ENCODE measurements at places on chromosomes 5 and 9.

DNA sequence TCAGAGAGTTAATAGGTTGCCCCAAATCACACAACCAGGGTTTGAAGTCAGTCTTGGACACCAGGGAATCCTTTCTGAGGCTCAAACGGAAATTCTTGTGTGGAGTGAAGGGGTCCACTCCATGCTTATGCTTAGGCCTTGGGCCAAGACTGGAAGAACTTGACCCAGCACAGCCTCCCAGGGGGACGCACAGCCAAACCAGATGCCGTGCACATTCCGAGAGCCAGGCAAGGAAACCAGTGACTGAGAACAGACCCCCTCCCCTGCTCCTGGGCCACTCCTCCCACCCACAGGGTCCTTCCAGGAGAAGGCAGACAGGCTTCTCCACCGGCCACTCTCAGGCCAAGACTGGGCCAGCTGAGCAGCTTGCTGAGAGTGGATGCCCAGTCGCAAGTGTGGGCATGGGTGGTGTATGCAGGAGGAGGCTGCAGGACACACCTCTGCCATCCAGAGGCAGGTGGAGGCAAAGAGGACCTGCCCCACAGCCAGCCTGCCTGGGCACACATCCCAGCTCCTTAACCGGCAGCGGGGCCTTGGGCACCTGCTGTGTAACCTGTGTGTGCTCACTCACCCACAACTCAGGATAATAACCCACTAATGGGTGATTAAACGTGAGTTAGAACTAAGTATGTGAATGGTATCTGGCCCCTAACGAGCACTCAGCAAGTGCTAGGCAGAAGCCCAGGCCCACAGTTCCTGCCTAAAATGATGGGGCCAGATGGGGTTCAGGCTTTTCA is 38.0 kb downstream of the NIPAL4 start:
- DNase-seq = no peak

GRCh38 chr5:150618163-150618562 is 22.3 kb upstream of the SYNPO start:
- no peak for DNase-seq

GRCh38 chr5:179858241-179858585 is 404 bp downstream of the MRNIP start:
- peak; percentile 65 for DNase-seq

DNA sequence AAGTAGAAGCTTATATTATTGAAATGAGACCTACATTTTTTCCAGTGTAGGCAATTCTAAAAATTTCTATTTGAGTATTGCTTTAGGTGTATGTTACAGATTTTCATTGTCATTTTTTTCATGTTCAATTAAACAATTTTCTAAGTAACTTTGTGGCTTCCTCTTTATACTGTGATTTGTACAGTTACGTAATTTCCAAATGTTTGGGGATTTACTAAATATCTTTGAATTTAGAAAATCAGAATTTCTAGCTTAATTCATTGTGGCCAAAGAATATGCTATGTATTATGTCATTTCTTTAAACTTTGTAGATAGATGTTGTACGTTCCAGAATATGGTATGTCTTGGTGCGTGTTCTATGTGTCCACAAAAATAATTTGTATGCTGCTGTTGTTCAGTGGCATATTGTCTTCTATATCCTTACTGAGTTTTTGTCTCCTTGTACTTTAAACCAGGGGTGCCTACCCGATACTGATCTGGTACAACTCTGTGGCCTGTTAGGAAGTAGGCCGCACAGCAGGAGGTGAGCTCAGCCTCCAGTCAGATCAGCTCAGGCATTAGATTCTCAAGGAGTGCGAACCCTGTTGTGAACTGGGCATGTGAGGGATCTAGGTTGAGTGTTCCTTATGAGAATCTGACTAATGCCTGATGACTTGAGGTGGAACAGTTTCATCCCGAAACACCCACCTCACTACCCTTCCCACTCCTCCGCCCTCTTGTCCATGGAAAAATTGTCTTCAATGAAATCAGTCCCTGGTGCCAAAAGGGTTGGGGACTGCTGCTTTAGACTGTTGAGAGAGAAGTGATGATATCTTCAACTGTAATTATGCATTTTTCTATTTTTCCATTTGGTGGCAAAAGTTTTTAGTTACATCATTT is 63.5 kb downstream of the UBE2R2 start:
- DNase-seq = no peak

DNA sequence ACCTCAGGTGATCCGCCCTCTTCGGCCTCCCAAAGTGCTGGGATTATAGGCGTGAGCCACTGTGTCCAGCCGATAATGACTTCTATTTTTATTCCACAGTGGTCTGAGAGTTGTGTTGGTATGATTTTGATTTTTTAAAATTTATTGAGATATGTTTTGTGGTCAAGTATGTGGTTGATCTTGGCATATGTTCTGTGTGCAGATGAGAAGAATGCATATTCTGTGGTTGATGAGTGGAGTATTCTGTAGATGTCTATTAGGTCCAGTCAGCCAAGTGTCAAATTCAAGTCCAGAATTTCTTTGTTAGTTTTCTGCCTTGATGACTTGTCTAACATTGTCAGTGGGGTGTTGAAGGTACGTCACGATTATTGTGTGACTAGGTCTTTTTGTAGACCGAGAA is 338.2 kb upstream of the TARS1 start:
- no peak for DNase-seq

DNA sequence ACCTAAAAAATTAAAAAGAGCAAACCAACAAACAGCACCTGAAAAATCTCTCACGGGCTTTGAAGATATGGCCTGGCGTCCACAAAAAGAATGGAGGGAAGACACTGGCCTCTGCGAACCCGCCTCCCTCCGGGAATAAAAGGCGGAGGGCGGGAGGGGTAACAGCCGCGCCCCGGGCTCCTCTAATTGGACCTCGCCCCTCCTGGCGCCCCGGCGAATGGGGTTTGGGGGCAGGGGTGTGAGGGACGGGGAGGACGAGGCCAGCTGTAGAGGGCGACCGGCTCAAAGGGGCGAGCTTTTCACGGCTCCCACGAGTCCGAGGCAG is 753 bp downstream of the FANCC start:
- DNase-seq = peak; percentile 84

GRCh38 chr5:132714456-132715307 is 22.7 kb downstream of the KIF3A start:
- no peak for DNase-seq

DNA sequence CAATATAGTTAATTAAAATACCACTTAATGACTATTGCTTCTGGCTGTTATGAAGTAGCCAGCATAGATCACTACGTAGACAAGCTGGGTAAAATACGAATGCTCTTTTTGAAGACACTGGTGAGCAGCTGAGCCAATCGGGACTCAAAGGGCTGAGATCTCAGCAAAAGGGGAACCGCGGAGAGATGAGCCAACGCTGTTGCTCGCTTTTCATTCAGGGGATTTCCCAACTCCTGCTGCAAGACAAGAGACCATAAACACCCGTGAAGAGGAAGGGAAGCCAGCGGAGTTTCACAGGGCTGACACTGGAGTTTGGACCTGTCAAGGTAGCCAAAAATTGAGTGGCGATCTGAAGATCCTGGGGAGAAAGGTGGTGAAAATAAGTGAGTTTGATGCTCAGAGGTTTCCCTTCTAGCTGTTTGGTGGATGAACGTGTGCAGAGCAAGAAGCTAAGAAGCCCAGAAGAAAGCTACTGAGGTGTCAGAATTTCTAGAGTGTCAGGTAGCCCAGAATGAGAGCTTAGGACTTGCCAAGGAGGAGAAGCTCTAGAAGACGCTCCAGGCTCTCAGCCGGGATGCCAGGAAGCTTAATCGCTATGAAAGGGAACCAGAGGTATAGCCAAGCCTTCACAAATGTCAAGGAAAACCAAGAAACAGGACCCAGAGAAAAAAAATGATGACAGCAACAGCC is 79.6 kb upstream of the RNU6ATAC start:
- DNase-seq = no peak

GRCh38 chr5:35371951-35372426 is 141.7 kb upstream of the PRLR start:
- peak; percentile 5 for DNase-seq

- DNase-seq = no peak
Observed at GRCh38 chr9:92295827-92296258, 2.3 kb upstream of the IARS1 start.

- DNase-seq = no peak
Observed at GRCh38 chr9:27504259-27504658, 19.8 kb upstream of the IFNK start.

DNA sequence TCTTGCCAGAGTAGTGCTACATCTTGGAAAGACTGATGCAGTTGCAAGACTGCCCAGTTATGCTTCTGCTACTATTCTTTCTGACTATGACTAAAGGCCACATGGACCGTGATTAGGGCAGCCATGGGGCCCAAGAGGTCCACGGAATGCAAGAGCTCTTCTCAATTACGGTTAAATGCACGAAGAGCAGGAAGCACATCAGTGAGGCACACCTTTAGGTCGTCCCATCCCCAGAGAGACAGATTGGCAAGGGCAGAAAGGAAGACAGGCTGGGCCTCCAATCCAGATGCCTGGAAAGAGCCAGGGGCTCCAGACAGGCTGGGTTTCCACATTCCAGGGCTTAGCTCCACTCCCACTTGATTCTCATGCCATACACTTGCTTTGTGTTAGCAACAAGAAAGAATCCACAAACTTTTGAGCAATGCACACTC is 132.3 kb upstream of the SLIT3 start:
- DNase-seq = no peak

DNA sequence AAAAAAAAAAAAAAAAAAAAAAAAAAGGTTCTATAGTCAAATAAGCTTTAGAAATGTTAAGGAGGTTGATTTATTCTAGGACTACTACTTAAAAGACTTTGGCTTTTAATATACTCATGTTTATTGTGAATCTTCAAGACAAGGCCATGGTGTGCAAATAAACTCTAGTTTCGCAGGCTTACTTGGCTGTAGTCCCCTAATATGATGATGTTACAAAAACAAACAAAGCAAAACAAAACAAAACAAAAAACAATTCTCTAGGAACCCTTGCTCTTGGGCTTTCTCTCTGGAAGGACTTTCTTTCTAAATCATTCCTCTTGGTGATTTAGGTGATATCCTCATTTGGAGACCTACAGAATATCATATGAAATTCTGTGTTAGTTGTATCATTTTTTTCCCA is 172.0 kb downstream of the GDNF start:
- DNase-seq = no peak

DNA sequence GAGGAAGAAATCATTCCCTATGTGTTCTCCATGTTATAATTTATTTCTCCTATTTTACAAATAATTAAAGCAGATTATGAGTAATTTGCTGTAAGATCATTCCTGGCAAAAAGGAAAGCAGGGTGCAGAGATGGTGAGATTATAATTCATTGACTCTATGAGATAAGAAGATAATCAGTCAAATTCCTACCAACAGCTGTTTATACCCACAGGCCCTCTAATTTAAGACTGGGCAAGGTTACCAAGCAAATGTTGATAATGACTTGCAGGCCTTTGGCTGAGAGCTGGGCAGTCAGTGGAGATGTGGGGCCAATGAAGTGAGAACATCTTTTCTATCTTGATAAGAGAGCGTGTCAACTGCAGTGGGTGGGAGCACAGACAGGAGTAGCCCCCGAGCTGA is 222.7 kb downstream of the ICE1 start:
- DNase-seq = no peak

GRCh38 chr5:2686321-2687124 is 65.0 kb downstream of the IRX2 start:
- DNase-seq = peak; percentile 54

GRCh38 chr9:124559871-124560270 is 52.7 kb upstream of the NR5A1 start:
- peak; percentile 10 for DNase-seq

GRCh38 chr9:130478736-130479575 is 34.2 kb downstream of the ASS1 start:
- DNase-seq = no peak

DNA sequence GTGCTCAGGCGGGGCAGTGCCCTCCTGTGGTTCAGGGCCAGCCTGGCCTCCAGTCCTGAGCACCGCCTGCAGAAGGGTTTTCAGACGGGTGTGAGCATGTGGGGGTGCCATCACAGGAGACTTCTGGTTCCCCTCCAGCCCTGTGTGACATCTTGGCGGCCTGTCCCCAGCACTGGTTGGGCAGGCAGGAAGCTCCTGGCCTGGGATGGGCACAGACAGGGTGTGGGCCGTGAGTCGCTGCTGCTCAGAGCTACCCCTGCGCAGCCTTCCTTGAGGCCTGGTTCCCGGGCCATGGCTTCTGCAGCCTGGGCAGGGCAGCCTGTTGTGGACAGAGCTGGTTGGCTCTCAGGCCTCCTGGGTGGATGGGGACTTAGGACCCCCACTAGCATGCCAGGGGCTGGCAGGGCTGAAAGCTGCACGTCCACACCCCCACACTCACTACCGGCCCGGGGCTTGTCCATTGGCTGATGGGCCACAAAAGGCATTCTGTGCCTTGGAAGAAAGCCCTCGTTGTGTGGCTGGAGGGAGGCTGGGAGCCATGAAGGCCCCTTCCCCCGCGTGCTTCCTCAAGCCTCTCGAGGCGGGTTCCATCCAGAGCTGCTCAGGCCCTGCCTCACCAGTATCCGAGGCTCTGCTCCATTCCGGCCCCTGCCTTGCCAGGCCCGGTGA is 58.7 kb downstream of the RXRA start:
- DNase-seq = no peak
